Activated T-helper 9 cell treated with anti-CD3 and anti-CD28 coated beads, Interleukin-2, amount 50 U/mL, for 16 hours (primary cell): ENCODE measurements at places on chromosomes 7 and 10.

DNA sequence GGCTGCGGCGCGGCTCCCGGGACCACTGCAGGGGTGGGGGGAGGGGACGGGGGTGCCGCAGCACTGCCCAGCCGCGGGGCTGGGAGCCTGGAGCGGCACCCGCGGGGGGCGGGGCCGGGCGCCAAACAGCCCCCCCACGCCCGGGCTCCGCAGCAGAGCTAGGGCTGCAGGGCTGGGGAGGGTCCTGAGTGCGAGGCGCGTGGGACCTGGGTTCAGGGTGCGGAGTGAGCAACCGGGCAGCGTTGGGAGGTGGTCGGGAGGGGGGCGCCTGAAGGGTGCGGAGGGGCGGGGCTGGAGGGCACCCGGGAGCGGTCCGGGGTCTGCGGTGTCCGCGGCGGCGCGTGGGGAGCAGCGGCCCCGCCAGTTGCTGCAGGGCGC is 528 bp downstream of the CAMK2G start:
- DNase-seq: no peak

DNA sequence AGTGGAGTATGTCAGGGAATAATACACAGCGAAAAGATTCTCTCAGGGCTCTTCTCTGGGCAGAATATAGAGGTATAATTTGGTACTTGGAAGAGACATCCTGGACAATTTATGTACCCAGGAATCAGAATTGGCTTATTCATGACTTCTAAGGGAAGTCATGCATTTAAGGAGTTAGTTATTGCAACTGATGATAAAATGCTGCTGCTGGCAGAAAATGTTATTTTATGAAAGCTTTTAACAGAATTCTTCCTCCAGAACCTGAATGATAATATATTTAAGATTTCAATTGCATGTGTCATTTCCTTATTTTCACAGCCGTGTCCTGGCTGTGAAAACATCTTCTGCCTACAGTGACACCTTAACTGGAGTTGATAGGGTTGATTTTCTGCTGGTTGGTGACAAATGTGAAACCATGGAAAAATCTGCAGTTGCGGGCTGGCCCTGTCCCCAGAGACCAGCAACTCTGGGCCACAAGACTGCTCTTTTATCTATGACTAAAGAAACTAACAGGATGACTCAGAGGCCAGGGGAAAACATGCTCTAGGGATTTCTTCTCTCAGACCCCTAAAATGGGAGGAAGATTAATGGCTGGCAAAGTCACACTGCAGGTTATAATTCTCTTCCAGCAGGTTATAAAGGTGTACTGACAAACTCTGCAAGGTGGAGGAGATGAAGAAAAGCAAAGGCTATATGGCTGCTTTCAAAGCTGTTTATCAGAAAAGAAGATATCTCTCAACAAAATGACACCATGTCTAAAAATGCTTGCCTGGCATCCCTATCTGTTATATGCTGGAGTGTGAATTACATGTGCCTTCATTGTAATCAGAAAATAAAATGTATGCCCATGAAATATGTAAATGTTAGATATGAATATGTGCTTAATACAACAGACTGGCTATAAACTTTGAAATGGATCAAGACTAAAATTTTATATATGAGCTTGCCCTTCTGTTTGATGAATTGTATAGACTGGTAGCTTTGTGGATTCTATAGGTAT is 12.1 kb upstream of the TRUB1 start:
- no peak for DNase-seq

DNA sequence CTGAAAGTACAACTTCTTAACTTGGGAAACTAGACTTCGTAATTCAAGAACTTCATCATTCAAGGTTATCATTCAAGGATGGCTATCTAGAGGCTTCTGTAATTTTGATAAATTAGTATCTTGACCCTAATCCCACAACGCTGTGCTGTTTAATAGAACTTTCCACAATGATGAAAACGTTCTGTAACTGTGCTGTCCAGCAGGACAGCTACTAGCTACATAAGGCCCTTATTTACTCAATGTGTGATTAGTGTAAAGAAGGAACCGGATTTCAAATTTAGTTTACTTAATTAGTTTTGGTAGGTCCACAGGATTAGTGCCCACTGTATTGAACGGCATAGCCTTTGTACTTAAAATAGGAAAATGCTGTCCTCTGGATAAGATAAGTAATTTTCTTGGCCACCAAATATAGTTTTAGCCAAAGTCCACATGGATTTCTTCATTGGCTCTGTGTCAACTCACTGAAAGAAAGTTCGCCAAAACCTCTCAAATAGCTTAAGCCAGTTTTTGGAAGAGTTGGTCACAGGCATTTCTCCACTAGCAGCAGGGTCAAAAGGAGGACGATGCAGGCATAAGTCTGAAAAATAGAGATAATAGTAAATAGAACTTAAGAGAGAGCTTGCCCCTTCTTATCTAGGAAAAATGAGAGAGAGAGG is 17.3 kb downstream of the DGKI start:
- no peak for DNase-seq

DNA sequence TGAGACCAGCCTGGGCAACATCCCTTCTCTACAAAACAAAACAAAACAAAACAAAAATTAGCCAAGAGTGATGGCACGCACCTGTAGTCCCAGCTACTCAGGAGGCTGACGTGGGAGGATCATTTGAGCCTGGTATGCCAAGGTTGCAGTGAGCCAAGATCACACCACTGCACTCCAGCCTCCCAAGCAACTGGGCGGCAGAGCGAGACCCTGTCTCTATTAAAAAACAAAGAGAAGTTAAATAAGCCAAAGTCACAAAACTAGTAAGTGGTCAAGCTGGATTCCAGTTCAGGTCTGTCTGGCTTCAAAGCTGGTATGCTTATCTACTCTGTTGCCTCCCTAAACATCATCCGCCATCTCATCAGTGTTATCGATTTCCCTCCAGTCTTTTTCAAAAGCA is 110.8 kb downstream of the ARID5B start:
- DNase-seq: no peak

GRCh38 chr7:119825091-119825655 is 447.8 kb upstream of the KCND2 start:
- no peak for DNase-seq

GRCh38 chr7:150917969-150918368 is 60.2 kb downstream of the KCNH2 start:
- DNase-seq: no peak

GRCh38 chr7:140027858-140028257 is 34.9 kb downstream of the PARP12 start:
- DNase-seq: no peak

GRCh38 chr10:28983799-28984198 is 305.1 kb upstream of the LYZL1 start:
- DNase-seq: no peak

- DNase-seq: no peak
Measured at GRCh38 chr7:8254667-8255066, 7.3 kb downstream of the ICA1 start.

DNA sequence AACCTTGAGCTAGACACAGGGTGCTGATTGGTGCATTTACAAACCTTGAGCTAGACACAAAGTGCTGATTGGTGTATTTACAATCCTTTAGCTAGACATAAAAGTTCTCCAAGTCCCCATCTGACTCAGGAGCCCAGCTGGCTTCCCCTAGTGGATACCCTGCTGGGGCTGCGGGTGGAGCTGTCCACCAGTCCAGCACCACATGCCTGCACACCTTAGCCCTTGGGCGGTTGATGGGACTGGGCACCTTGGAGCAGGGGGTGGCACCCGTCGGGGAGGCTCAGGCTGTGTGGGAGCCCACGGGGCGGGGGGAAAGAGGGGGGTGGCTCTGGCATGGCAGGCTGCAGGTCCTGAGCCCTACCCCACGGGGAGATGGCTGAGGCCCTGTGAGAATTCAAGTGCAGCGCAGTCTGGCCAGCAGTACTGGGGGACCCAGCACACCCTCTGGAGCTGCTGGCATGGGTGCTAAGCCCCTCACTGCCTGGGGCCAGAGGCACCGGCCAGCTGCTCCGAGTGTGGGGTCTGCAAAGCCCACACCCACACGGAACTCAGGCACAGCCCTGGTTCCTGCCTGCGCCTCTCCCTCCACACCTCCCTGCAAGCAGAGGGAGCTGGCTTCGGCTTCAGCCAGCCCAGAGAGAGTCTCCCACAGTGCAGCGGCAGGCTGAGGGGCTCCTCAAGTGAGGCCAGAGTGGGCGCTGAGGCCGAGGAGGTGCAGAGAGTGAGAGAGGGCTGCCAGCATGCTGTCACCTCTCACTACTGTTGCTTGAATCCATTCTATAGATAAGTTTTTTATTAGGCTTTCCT is 369.8 kb upstream of the SMIM30 start:
- DNase-seq: no peak

DNA sequence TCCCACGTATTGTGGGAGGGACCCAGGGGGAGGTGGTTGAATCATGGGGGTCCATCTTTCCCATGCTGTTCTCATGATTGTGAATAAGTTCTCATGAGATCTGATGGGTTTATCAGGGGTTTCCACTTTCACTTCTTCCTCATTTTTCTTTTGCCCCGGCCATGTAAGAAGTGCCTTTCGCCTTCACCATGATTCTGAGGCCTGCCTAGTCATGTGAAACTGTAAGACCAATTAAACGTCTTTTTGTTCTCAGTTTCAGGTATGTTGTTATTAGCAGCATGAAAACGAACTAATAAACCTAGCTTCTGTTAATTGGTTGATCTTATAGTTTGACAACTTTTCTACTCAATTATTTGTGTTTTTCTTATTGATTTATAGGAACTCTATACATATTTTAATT is 206.3 kb downstream of the NXPH1 start:
- DNase-seq: no peak

DNA sequence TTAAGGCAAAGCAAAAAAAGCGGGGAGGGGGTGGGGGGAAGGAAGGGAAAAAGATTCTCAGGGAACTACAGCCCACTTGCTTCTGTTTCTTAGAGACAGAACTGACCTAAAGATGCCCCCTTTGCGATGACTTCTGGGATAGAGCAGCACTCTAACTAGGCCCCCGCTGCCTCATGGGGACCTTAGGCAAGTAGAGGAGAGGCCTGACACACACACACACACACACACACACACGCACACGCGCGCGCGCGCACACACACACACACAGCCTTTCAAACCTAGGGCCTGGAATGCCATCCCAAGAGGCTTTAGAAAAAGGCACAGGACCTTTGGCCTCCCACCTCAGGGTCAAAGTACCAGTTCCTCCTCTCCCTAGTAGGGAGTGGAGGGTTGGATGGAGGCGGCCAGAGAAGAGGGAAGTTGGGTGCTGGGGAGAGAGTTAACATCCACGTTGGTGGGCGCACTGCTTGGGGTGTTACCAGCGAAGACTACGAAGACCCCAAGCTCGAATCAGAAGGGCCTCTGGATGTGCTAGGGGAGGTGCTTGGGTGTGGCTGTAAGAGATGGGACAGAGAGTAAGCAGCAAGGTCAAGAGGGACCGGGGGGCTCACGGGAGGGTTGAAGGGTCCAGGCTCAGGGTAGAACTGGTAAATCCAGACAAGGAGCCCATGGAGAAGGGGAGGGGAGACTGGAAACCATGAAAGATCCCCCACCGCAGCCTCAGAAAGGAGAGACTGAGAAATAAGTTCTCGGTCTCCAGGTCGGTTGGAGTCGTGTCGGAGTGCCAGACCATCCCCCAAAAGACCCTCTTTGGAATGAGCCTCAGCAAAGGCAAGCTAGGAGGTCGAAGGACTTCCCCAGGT is 1.2 kb upstream of the COL1A2 start:
- no peak for DNase-seq

DNA sequence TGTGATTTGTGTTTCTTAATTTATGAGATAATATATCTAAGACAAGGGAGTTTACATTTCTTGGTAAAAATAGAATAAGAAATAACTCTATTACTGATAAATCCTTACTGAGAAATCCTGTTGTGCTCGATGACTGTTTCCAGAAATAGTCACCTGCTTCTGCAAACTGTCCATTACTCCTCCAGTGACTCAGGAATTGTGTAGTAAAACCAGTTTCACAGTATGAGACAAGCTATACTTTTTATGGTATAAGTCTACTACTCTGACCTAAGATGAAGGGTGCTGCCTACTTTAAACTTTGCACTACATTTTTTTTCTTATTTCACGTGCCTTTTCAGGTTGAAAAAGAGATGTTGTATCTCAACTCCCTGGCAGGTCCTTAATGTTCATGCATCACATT is 6.8 kb upstream of the ANKRD22 start:
- no peak for DNase-seq

GRCh38 chr10:45495438-45496152 is 121.6 kb downstream of the ALOX5 start:
- no peak for DNase-seq

DNA sequence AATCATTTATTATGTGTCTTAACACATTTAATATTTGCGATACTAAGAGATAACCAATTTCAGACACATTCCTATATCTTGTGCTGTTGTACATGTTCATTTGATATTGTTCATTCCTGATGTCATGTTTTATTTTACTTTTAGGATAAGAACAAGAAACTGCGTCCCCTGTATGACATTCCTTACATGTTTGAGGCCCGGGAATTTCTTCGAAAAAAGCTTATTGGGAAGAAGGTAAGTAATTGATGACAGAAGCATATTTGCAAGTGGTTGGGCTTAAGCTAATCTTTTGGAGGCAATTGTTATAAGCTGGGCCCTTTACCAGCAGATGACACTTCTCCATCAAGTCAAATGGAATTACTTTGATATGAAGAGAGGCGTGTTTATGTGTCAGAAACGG is 155.3 kb downstream of the SND1 start:
- DNase-seq: no peak

DNA sequence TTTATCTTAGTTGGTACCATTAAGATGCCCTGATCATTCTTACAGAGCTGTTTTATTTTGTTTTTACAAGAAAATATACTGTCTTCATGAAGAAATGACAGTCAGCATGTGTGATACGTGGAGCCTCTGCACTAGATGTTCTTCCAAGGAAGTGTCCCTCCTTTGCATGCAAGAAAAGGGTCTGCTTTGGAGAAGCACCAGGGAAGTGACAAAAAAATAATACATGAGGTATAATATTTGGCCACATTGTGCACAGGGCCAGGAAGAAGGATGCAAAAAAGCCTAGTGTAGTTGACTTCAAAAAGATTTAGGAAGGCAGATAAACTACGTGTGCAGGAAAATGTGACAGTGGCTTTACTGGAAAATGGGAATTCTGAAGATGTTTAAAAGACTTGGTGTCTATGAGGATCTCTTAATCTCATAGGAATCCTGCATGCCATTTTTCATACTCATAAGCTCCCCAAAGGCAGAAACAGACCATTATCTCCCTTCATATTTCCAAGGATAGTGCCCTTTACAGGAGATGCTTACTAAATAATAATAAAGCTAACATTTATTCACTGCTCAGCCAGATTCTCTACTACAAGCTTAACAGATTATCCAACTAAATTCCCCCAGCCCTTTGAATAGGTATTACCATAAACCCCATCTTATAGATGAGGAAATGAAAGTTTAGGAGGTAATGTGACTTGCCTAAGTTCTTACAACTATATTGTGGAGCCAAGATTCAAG is 284.2 kb downstream of the HPSE2 start:
- no peak for DNase-seq

GRCh38 chr7:42272793-42273665 is 36.0 kb upstream of the GLI3 start:
- no peak for DNase-seq

- DNase-seq: no peak
Measured at GRCh38 chr7:151629713-151630272, 110.1 kb upstream of the RHEB start.

- peak; percentile 54 for DNase-seq
Measured at GRCh38 chr10:22251751-22252223, 34.0 kb upstream of the EBLN1 start.

GRCh38 chr7:155203882-155204691 is 93.6 kb upstream of the INSIG1 start:
- no peak for DNase-seq

- DNase-seq: no peak
Measured at GRCh38 chr7:129779602-129780256, 168.2 kb downstream of the NRF1 start.
